Stimulated activated CD8-positive, alpha-beta memory T cell treated with anti-CD3 and anti-CD28 coated beads, Interleukin-2, amount 100 ng/mL, for 1 hour (primary cell): ENCODE measurements at places on chromosomes 7 and 10.

GRCh38 chr7:23242321-23242720 lies 4.3 kb upstream of the GPNMB start:
- DNase-seq: no peak

GRCh38 chr10:35005868-35006267 lies 84.3 kb downstream of the CUL2 start:
- DNase-seq: no peak

DNA sequence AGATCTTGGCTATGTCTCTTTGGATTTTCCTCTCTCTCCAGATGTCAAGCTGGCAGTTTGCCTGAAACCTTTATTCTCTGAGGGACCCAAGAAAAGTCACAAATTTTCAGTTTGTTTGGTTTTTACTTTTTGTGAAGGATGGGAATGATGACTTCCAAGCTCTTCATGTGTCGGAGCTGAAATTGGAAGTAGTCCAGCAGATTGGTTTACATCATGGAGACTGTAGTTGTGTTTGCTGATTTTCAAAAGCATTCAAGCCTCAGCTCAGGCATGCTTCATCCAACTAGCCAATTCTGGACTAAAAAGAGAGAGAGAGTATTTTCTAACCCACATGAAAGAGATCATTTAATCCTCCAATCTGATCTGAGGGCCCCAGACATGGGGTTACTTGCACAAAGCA lies 326.2 kb upstream of the AUTS2 start:
- no peak for DNase-seq

DNA sequence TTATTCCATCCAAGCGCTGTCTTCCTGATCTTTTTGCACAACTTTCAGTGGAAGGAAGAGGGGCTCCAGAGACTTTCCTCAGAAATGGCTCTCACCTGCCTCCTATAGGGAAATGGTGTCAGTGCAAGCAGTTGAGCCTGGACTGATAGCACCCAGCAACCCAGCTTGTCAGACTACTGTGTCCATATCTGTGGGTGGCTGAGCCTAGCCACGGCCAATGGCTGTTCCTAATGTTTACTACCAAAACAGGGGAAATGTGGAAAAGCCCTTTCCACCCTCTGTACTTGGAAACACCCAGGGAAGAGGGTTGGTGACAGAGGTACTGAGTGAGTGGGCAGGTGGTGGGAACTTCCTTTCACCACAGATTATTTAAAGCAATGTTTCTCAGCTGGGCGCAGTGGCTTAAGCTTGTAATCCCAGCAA lies 4.3 kb upstream of the YKT6 start:
- no peak for DNase-seq

- DNase-seq: no peak
These were observed 351.9 kb downstream of the CXCL12 start for GRCh38 chr10:44033008-44033407.

- DNase-seq: no peak
These were observed 303.7 kb downstream of the BMPER start for GRCh38 chr7:34208878-34209621.

DNA sequence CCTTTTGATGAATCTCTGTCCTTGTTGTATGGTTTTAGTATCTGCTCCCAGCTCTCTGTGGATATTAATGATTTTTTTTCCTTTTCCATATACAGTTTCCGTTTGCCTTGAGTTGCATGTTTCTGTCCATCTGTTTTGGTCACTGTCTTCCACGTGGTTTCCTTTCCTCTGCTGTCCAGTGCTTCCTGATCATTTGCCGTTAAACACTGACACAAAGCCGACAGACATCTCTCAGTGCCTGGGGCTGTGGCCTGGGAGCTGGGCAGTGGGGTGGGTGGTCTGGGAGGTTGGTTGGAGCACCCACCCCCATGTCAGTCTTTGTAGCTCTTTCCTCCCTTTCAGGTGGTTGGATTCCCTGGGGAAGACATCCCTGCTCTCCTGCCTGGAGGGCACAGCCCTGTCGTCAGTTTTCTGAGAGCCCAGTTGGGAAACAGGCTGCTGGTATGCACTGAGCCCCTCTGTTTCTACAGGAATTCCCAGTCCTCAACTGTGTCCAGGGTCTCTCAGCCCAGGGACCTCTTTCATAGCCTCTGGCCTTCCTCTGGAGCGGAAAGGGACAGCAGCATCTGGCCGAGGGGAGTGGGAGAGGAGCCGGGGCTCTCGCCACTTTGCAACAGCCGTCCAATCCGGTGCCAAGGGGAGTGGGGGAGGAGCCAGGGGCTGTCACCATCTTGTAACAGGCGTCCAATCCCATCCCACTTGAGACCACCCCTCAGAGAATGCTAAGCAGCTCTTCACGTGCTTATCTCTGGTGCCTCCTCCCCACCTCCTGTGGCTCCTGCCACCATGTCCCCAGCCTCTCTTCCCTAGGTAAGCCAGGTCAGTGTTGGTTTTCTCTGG lies 26.7 kb upstream of the MKI67 start:
- DNase-seq: no peak

DNA sequence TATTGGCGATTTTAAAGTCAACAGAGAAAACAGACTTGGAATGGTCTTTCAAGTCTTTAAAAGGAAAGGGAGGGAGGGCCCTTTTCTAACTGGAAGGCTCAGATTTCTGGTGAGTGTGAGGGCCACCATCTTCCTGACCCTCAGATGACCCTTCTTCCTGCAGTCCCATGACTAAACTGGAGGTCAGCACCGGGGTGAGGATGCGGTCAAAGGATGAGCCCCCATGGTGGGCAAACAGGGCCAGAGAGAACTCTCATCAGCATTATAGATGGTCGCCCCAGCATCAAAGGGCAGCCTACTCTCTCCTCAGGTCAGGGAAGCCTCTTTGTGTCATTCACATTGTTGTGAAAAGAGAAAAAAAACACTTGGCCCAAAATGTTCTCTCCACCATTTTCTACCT lies 219.2 kb downstream of the LRMDA start:
- no peak for DNase-seq

DNA sequence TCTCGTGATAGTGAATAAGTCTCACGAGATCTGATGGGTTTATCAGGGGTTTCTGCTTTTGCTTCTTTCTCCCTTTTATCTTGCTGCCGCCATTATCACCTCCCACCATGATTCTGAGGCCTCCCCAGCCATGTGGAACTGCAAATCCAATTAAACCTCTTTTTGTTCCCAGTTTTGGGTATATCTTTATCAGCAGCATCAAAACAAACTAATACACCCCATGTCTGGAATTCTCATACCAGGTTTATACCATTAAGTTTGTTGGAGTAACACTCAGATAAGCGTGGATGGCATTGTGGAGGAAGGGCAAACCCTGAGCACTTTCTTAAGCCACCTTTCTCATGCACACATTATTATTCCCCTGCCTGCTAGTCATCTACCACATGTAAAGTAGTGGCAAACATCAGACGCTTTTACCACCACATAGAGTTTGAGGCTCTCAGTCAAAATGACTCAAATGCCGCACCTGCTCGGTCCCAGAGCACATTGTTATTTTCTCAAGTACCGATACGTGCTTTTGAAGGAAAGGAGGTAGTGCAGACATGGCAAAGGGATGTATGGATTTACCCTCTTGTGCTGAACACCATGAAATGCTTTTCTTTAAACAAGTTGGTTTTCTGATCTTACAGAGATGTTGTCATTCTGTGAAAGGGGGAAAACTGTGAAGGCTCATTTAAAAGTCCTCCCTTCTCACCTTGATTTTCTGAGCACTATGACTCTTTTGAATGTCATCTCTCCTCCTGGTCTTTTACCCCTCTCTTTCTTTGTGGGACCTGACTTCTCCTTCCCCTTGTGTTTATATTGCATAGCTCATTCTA lies 429.7 kb downstream of the EXOC4 start:
- no peak for DNase-seq

- DNase-seq: no peak
These were observed 481.5 kb upstream of the VSTM2A start for GRCh38 chr7:54060643-54061042.

DNA sequence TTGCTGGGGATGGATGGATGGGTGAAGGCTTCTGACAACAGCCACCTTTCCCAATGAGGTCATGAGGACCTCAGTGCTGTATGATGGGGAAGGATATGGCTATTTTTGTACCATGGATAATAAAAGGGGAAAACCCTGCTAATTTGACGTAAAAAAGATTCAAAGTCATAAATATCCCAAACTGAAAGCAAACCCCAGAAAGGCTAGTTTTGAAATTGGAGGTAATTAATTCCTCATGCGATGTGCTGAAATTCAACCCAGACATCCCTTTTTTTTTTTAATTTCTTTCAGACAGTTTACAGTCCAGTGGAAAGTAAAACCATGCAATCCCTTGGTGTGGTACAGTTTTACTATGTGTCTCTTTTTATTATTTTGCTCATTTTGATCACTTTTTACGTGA lies 254.5 kb upstream of the BMPER start:
- DNase-seq: no peak

DNA sequence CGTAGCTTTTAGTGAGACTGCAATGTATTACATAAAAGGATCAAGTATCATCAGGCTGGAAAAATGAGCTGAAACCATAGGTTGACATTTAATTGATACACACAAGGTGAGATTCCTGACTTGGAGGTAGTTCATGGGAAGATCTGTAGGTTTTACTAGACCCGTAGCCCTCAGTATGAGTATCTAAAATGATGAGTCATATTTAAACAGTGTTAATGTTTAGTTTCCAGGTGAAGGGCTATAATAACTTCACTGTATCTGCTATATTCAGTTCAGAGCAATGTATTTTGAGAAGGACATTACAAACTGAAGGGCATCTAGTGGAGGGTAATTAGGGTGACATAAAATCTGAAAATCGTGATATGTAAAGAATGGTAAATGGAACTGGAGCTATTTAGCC lies 35.0 kb downstream of the ENTPD1 start:
- DNase-seq: no peak

- DNase-seq: no peak
These were observed 50.9 kb downstream of the TPK1 start for GRCh38 chr7:144784943-144785342.

- no peak for DNase-seq
These were observed 1.9 kb upstream of the TCF7L2 start for GRCh38 chr10:112948196-112948595.

DNA sequence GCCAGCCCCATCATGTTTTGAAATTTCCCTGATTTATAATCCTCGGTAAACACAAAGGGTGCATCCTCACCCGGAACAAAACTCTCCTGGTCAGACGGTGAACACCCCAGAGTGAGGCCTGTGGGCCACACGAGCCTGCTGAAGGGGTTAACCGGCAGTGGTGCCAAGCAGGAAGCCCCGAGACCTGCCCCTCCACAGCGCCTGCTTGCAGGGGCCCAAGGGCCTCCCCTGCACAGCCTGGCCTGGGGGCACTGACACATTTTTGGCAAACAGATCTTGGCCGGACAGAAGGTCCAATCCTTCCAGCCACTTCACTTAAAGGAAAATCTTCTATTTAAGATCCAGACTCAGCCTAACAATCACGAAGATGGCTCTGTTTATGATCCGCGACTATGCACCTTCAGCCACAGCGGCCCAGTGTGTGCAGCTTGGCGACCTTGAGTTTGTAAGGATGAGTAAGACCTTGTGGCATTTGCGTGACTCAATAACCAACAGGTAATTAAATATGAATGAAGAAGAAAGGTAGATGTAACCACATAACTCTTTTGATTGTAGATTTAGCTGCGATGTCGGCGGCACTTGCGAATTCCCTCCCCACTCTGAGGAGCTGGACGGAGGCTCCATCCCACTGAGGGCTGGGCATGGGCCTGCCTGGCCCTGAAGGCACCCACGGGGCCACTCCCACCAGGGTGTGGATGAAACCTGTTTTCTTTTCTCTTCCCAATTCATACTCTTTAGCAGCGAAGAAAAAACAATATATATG lies 328.2 kb downstream of the DNAJB6 start:
- DNase-seq: no peak

- peak; percentile 16 for DNase-seq
These were observed 23.7 kb downstream of the RTKN2 start for GRCh38 chr10:62244785-62245467.

- DNase-seq: no peak
These were observed 351.2 kb downstream of the PTPRN2 start for GRCh38 chr7:158236400-158236799.

GRCh38 chr10:124083740-124084397 lies 9.5 kb downstream of the CHST15 start:
- no peak for DNase-seq

DNA sequence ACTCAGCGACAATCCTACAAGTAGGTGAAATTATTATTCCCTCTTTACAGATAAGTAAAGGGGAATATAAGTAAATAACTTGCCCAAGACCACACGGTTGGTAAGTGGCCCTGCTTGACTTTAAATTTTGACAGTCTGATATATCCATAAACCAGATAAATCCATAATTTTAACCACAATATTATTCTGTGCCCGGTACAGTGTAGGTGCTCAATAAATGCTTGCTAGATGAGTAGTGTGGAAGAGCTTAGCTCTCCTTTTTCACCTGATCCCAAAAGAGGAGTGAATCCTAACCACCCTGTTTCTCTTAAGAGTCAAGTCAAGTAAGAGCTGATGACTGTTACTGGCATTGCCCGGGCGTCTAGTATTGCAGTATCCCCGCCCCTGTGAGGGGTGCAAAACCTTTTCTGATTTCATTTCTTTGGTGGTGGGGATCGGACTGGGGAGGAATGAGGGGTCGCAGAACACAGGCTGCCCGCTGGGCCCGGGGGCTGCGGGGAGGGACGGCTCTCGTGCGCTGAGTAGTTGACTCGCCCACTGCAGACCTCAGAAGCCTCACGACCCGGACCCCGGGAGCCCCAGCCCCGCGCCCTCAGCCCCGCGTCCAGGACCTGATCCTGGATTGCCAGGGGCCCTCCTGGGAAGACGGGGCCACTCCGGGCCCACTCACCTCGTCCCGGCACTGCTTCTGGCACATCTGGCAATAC lies 490 bp downstream of the KIN start:
- DNase-seq: no peak

GRCh38 chr7:79823246-79823951 lies 311.2 kb upstream of the GNAI1 start:
- DNase-seq: no peak

GRCh38 chr10:33127622-33128021 lies 169.6 kb upstream of the ITGB1 start:
- no peak for DNase-seq

GRCh38 chr7:73879977-73880681 lies 19.2 kb downstream of the TMEM270 start:
- no peak for DNase-seq

DNA sequence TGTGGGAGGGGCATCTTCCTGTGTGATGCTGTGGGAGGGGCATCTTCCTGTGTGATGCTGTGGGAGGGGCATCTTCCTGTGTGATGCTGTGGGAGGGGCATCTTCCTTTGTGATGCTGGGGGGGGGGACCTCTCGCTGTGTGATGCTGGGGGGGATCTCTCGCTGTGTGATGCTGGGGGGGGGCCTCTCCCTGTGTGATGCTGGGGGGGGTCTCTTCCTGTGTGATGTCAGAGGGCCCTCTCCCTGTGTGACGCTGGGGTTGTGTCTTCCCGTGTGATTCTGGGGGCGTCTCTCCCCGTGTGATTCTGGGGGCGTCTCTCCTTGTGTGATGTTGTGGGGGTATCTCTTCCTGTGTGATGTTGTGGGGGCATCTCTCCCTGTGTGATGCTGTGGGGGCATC lies 27.9 kb upstream of the DPYSL4 start:
- DNase-seq: no peak

- no peak for DNase-seq
These were observed 766 bp downstream of the BAMBI start for GRCh38 chr10:28677888-28678686.
